Mononuclear cell (primary cell): ENCODE measurements at places on chromosomes 4 and X. TPM values are rescaled to one million over a fixed set of nuclear protein-coding genes. Genes with fewer than 3 reads are reported as not detected.

LANCL3 gene
- total RNA-seq = 1.2 TPM

MORF4L2 gene
- total RNA-seq = 153 TPM

PCSK1N gene
- 3.3 TPM for total RNA-seq

TMEM150C gene
- total RNA-seq = 0.21 TPM

MGARP gene
- not detected for total RNA-seq

SORBS2 gene
- 2.1 TPM for total RNA-seq

P2RY10 gene
- total RNA-seq = 140 TPM

TAF9B gene
- total RNA-seq = 15.5 TPM

BEND2 gene
- 7.7 TPM for total RNA-seq

MAGEA1 gene
- not detected for total RNA-seq

PI4K2B gene
- total RNA-seq = 14.7 TPM

GALNTL6 gene
- total RNA-seq = 0.10 TPM

TEX13D gene
- not detected for total RNA-seq

CCKAR gene
- total RNA-seq = not detected

OPRPN gene
- total RNA-seq = 0.52 TPM

NXF2 gene
- not detected for total RNA-seq

LONRF3 gene
- total RNA-seq = 21.0 TPM

TMEM35A gene
- not detected for total RNA-seq

GAGE1 gene
- total RNA-seq = 0.10 TPM

POF1B gene
- 0.21 TPM for total RNA-seq

CABS1 gene
- not detected for total RNA-seq

BBS12 gene
- 1.3 TPM for total RNA-seq

EGF gene
- 7.5 TPM for total RNA-seq

SH3TC1 gene
- 56.6 TPM for total RNA-seq

DCAF4L1 gene
- total RNA-seq = 0.21 TPM

NXT2 gene
- 13.6 TPM for total RNA-seq

GPC4 gene
- under 0.01 TPM for total RNA-seq

BMX gene
- 0.10 TPM for total RNA-seq

UGT2A3 gene
- not detected for total RNA-seq

MAGEB10 gene
- total RNA-seq = not detected

TCEAL5 gene
- 0.10 TPM for total RNA-seq

NAT8L gene
- total RNA-seq = 0.10 TPM

TLR3 gene
- 0.63 TPM for total RNA-seq

ZNF185 gene
- 24.9 TPM for total RNA-seq

ASMT gene
- total RNA-seq = 0.73 TPM

RBM47 gene
- 59.3 TPM for total RNA-seq

GAB3 gene
- 10.1 TPM for total RNA-seq

PRMT9 gene
- total RNA-seq = 19.3 TPM

HSD17B13 gene
- total RNA-seq = 1.6 TPM

ENPEP gene
- total RNA-seq = 0.73 TPM

ADH4 gene
- total RNA-seq = not detected

ATOH1 gene
- total RNA-seq = not detected
